MV-4-11 (cell line): ENCODE measurements at places on chromosomes 2 and 18.

GRCh38 chr2:177147834-177148445 is 64.7 kb upstream of the HNRNPA3 start:
- no peak for DNase-seq

- peak; percentile 96 for DNase-seq
These were observed 110.4 kb upstream of the RAB27B start for GRCh38 chr18:54717673-54718407.

DNA sequence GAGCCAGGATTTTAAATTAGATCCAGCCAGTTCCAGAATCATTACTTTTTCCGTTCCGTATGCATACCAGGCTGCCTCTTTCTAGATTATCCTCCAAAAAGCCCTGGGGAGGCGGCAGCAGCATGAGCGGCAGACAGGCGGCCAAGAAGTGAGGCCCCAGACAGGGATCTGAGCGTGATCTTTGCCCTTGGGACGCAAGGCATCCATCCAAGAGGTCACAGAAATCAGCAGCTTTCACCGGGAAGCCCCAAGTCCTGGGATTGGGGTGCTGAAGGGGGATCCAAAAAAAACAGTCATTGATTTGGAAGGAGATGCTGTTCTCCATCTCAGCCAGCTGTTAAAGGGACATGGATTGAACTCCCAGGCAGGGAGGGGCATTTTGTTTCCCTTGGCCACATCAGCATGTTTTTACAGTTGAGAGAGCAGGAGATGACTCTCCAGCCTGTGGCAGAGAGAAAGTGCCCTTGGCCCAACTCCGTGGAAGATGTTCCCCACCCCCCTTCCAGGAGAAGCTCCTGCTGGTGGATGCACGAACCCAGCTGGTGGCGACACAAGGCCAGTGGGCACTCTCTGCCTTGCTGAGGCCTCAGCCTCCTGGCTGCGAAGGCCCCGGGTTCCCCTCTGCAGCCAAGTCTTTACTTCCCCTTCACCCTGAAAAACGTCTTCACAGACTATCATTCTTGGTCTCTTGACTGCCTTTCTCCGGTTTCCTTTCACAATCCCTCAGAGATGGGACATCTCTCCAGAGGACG is 265.6 kb downstream of the ANAPC1 start:
- peak; percentile 82 for DNase-seq

DNA sequence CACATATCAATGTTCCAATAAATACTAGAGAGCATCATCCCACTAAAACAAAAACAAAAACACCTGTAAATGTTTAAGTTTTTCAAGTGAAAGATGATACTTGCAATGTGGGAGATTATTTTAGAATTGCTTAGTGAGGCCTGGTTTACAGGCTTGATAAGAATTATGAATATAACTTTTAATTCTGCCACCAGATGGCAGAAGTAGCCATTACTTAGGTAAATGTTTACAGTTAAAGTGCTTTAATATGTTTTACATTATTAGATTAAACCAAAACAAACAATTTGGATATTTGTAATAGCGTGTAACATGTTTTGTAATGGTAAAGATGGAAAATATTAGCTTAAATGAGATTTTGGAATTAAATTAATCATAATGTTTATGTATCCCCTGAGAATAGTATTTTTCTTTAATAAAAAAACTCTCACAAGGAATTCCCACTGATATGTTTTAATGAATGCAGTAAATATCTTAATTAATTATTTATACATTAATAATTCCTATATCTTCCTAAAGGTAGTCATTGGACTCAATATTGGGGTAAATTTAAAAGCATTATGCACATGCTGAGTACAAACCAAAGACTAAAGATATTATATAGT is 522.0 kb downstream of the SPAG16 start:
- peak; percentile 3 for DNase-seq

DNA sequence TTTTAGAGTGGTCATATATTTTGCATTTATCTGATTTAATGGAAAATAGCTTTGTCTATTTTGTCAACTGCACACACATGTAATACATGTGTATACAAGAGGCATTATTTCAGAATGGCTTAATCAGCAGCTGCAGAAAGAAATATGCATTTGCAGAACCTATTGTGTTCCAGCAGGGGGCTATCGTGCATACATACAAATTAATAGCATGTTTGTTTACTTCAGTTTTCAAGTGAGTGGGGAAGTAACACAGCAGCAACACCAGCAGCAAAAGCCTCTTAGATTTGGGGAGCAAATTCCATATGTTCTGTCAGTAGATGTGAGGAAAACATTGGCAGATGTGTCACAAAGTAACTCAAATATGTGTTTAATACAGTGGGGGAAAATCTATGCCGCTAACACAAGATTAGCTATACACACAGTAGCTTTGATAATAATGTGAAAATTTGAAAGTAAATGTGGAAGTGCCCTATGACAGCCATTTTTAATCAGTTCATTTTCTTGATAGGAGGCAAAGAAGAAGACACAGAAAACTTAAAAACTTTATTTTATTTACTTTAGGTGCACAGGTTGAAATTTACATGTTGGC is 218.1 kb downstream of the WDR7 start:
- peak; percentile 72 for DNase-seq

- no peak for DNase-seq
These were observed 19.2 kb downstream of the DTNA start for GRCh38 chr18:34729264-34729663.
